Parietal lobe (tissue), 2 donors: ENCODE measurements at places on chromosomes 12 and 14. TPM values are rescaled to one million over a fixed set of nuclear protein-coding genes. Genes with fewer than 3 reads are reported as not detected.

Gene MYO1H
- total RNA-seq = 0.31 TPM

Gene SLCO1B1
- not detected for total RNA-seq

Gene RAB15
- 46.6 TPM for total RNA-seq

Gene SLC39A5
- not detected for total RNA-seq

Gene GZMH
- total RNA-seq = not detected

Gene ADAM20
- 9.4 TPM for total RNA-seq

Gene KRT75
- not detected for total RNA-seq

Gene ACSM4
- total RNA-seq = not detected

Gene ARG2
- 40.7 TPM for total RNA-seq

Gene SIX6
- not detected for total RNA-seq

Gene FIGNL2
- 0.63 TPM for total RNA-seq

Gene PPFIBP1
- total RNA-seq = 164 TPM

Gene NR1H4
- 0.31 TPM for total RNA-seq

Gene ARHGAP9
- total RNA-seq = 0.94 TPM

Gene COPS7A
- total RNA-seq = 39.4 TPM

Gene GALNT8
- total RNA-seq = 63.5 TPM

Gene MYRFL
- 1.3 TPM for total RNA-seq

Gene KIF26A
- 17.8 TPM for total RNA-seq

Gene RPS6KA5
- total RNA-seq = 17.2 TPM

Gene TBC1D30
- total RNA-seq = 80.4 TPM

Gene DHRS2
- not detected for total RNA-seq

Gene PROX2
- not detected for total RNA-seq

Gene RNASE4
- 2.2 TPM for total RNA-seq

Gene LRP1-AS
- not detected for total RNA-seq

Gene TOMM20L
- total RNA-seq = not detected

Gene DAO
- not detected for total RNA-seq

Gene RD3L
- not detected for total RNA-seq

Gene CLECL1
- total RNA-seq = not detected

Gene JPH4
- total RNA-seq = 50.1 TPM

Gene TUNAR
- 4.7 TPM for total RNA-seq

Gene PAX9
- not detected for total RNA-seq

Gene ETFBKMT
- total RNA-seq = 3.4 TPM

Gene BEGAIN
- total RNA-seq = 23.5 TPM

Gene CYP27B1
- total RNA-seq = 0.94 TPM

Gene KRT71
- total RNA-seq = not detected

Gene MDM2
- 84.2 TPM for total RNA-seq

Gene BICDL1
- 66.4 TPM for total RNA-seq

Gene CDCA3
- total RNA-seq = 4.1 TPM

Gene TROAP
- total RNA-seq = 2.8 TPM

Gene FOXA1
- total RNA-seq = not detected

Gene FGF23
- total RNA-seq = not detected

Gene PLEK2
- not detected for total RNA-seq

Gene INHBE
- not detected for total RNA-seq

Gene KCNA1
- 3.1 TPM for total RNA-seq

Gene FGF6
- not detected for total RNA-seq

Gene PSMB5
- 127 TPM for total RNA-seq

Gene EID3
- total RNA-seq = 16.6 TPM

Gene BDKRB2
- 0.31 TPM for total RNA-seq

Gene TAC3
- total RNA-seq = 0.94 TPM
